ENCODE measurements at places on chromosomes 3 and 15.

GRCh38 chr3:111797171-111797615, 61.9 kb upstream of the PHLDB2 start:
- H3K27ac ChIP-seq, result no peak overlapping the region
- no peaks in the 10 kb centered on the region for H3K27me3 ChIP-seq
- no peaks in the 10 kb centered on the region for H3K36me3 ChIP-seq
- no peak for DNase-seq

GRCh38 chr3:89803711-89804110, 696.3 kb downstream of the EPHA3 start:
- no peak overlapping the region for H3K4me3 ChIP-seq
- no peaks in the 10 kb centered on the region for H3K36me3 ChIP-seq
- no peak overlapping the region for H3K27ac ChIP-seq
- H3K4me1 ChIP-seq, result no peaks in the 10 kb centered on the region
- no peaks in the 10 kb centered on the region for H3K27me3 ChIP-seq
- no peak for DNase-seq

DNA sequence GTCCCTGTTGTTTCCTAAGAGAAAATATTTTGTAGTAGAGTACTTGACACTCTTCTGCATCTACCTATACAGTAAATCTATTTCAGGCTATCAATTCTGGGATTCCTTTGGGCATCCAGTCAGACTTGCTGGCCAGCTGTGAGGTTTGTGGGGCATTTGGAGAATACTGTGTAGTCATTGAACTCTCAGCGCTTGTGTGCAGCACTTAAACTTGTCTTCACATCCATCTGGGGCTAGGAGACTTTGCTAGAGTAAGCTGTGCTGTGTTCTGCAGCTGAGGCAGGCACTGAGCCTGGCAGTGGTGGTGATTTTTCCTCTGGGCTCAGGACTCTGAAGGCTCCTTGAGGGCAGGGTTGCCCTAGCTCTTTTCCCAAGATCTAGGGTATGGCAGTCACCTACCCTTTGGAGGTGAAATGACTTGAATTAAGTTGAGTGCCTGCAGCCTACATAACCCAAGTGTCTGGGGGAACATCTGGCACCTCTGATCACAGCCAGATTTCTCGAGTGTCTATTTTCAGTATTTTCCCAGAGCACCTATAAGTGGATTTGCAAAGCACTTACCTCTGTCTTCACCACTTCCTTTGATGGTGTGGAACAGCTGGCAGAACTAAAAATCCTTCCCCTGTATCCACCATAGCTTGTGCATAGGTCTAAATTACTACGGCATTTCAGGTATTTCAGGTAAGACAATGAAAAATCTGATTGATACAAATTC, 19.3 kb downstream of the CLSTN2 start:
- no peak overlapping the region for H3K4me3 ChIP-seq
- H3K27me3 ChIP-seq, result no peaks in the 10 kb centered on the region
- no peak overlapping the region for H3K27ac ChIP-seq

GRCh38 chr3:33717616-33717865, 513 bp downstream of the CLASP2 start:
- H3K27me3 ChIP-seq, result no peaks in the 10 kb centered on the region
- DNase-seq, result no peak
- no peaks in the 10 kb centered on the region for H3K36me3 ChIP-seq
- peak overlapping the region; percentile 71 for H3K4me3 ChIP-seq
